ENCODE measurements at places on chromosomes 5 and 9.

DNA sequence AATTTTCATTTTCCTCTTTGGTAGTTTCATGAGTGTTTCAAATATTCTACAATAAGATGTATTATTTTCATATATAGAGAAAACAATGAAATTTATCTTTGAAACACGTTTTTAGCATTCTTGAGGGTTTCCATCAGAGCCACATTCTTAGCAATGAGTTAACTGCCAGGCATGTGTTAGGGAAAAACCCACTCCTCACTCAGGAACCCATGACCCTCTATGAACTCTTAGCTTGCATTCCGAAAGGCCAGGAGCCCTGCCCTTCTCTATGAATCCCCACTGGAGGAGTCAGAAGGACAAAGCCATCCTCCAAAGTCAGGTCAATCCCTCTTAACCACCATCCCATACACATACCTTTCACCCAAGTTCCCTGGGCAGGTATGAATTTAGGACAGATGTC is 57.5 kb downstream of the ADAMTS12 start:
- DNase-seq, result peak; percentile 85

DNA sequence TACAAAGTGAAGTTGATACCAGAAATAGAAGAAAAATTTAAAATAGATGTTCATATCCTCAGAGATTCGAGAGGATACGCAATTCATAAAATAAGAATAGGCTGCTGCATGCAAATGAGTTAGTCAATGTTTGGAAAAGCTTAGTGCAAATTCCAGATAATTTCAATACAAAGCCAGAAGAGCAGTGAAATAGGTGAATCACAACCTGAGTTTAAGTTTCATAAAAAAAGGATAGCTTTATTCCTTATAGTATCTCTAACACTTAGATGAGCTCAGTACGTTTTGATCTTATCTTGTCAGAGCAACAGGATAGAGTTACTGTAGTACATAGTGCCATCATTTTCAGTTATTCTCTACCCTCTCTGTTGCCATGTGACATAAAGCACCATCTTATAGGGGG is 653.4 kb upstream of the ZNF608 start:
- no peak for DNase-seq

DNA sequence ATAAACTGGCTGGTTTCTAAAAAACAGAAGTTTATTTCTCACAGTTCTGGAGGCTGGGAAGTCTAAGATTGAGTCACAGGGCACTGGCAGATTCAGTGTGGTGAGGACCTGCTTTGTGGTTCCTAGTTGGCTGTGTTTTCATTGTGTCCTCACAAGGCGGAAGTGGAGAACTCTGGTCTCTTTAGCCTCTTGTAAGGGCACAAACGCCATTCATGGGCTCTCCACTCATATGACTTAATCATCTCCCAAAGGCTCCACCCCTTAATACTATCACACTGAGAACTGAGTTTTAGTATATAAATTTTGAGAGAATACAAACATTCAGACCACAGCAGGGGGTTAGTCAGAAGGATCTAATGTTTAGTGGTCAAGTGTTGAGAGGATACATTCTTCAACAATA is 208.2 kb downstream of the SEC61B start:
- peak; percentile 86 for DNase-seq

GRCh38 chr5:157855404-157855994 is 3.4 kb downstream of the CLINT1 start:
- DNase-seq, result peak; percentile 71

DNA sequence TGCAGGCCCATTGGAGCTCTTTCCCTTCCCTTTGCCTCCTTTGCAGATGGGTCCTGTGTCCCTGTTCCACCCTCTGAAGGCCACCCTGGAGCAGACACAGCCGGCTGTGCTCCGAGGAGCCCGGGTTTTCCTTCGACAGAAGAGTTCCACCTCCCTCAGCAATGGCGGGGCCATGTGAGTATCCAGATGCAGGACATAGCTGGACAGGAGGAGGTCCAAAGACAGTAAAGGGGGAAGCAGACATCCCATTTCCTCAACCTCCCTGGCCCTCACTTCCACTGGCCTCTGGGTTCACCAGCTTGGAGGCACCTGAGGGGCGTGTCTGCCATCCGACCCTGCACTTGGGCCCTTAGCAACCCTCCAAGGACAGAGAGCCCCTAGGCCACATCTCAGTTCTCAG is 237.9 kb downstream of the CACNA1B start:
- no peak for DNase-seq

GRCh38 chr5:130773813-130774212 is 391.2 kb downstream of the HINT1 start:
- peak; percentile 7 for DNase-seq

DNA sequence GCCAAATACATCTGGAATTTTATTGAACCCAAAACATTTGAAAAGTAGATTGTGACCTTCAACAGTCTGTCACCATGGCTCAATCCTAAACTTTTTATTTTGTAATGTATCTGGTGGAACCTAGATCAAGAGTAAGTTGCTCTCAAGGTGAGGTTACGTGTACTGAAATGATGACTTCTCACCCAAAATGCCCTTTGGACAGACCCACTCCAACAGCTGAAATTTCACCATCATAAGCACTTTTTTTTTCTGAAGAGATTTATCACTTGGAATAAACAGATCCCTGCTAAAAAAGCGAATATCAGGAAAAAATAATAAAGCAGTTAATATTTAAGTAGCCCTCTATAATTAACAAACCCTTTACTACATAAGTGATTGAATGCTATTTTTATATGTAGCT is 155.0 kb upstream of the FBXL7 start:
- no peak for DNase-seq

DNA sequence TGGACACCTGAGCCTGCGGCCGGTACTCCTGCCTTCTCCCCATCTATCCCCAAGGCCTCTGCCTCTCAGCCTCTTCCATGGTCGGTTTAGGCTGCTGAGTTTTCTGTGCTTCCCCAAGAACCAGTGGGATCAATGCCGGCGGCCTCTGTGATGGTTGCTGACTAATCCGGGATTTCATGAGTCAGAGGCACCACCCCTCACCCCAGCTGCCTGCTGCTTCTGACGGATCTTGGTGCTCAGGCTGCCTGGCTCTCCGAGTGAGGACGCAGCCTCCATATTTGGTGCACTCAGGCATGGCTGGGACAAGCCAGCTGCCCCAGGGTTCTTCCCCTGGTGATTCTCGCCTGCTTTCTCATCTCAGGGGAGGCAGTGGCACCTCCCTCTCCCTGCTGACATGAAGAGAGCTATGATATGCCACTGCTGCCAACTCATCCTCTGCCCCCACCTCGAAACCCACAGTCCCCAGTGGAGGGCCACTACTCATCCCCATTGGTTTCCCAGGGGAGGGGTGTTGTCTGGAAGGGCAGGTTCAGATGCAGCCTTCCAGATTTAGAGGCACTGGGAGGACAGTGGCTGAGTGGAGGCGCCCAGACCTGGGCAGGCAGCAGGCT is 3.3 kb upstream of the MAN1B1 start:
- DNase-seq, result peak; percentile 97

- no peak for DNase-seq
Measured at GRCh38 chr5:45110399-45110798, 301.7 kb downstream of the MRPS30 start.

- no peak for DNase-seq
Measured at GRCh38 chr5:112687306-112687705, 50.4 kb upstream of the APC start.

DNA sequence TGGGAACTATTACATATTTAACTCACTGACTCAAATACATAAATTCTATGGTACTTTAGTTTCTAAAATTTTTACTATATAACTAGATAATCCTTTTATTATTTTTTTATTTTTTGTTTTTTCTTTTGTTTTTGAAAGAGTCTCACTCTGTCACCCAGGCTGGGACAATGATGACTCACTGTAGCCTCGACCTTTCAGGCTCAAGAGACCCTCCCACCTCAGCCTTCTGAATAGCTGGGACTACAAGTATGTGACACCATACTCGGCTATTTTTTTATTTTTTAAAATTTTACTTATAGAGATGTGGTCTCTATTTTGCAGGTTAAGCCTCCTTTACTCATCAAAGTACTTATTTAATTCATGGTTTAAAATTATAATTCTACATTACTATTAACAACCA is 92.2 kb upstream of the SLCO4C1 start:
- DNase-seq, result no peak

GRCh38 chr9:34994260-34994899 is 4.8 kb downstream of the DNAJB5 start:
- peak; percentile 45 for DNase-seq

- DNase-seq, result no peak
Measured at GRCh38 chr9:135217836-135218235, 130.4 kb downstream of the OLFM1 start.

DNA sequence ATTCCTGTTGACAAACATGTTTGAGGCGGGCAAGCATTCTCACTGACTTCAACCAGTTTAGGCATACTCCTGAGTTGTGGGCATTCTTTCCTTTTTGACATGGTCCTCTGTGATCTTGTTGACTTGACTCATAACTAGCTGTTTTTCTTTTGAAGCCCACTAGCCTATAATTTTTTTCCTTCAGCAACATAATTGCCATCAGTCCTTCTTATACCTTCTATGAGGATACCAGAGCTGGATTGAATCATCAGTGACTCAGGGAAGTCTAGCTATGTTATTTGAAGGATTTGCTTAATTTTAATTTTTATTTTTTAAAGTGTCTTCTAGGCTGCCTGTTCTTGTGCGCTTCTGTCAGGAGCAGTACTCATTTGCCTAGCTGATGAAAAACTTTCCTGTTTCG is 259.5 kb downstream of the NR3C1 start:
- DNase-seq, result peak; percentile 76

DNA sequence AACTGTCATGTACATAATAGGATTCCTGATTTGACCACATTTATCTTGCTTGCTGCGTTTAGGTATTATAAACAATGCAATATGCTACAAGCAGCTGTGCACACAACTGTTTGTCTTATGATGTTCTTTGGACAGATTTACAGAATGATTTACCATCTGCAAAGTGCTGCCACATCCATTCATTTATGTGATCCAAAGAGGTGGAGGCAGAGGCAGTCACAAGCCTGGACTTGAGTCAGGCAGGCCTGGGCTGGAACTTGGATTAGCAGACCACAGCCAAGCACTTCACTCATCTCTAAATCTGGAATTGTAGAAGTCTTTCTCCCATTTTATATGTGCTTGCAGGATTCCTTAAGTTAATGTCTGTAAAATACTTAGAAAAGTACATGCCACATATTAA is 149.0 kb downstream of the INSYN2B start:
- no peak for DNase-seq

GRCh38 chr9:116653348-116654058 is 33.6 kb upstream of the TRIM32 start:
- no peak for DNase-seq

DNA sequence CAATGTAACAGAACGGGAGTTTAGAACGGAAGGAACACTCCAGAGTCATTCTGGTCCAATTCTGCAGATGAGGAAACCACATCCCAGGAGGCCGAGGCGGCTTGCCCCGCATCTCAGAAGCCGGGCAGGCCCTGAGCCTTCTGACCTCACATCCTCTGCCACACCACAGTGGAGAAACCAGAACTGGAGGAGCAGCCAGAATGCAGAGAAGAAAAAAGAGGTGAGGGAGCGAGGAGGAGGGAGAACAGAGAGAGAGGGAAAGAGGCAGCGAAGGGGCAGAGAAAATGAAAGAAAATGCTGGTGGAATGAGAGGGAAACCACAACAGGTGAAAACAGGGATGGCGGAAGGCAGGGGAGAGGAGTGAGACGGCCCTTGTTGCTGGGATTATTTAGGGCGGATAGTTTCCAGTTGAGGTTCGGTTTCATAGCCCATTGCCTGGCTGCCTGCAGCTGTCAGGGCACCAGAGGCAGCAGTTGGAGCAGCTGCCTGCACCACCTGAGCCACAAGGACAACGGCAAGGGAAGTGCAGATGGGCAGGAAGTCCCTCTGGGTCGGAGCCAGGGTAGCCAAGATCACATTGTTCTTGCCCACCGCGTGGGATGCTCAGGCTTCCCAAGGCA is at the start of gene HMHB1:
Gene HMHB1, plus strand, starts transcription at position 77 of the 621 bp plus-strand sequence.
- no peak for DNase-seq

DNA sequence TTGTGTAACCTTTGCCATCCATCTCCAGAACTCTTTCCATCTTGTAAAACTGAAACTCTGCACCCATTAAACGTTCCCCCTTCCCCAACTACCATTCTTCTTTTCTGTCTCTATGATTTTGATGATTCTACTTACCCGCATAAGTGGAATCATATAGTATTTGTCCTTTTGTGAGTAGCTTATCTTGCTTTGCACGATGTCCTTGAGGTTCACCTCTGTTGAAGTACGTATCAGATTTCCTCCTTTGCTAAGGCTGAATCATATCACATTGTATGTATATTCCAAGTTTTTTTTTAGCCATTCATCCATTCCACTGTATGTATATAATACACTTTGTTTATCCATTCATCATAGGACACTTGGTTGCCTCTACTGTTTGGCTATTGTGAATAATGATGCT is 2.9 kb upstream of the RNF130 start:
- DNase-seq, result no peak

GRCh38 chr5:143236682-143237081 is 166.8 kb downstream of the NR3C1 start:
- DNase-seq, result no peak

- peak; percentile 12 for DNase-seq
Measured at GRCh38 chr9:133706307-133707050, 31.7 kb downstream of the SARDH start.

- peak; percentile 11 for DNase-seq
Measured at GRCh38 chr9:19201899-19202891, 28.3 kb upstream of the DENND4C start.

GRCh38 chr9:104855807-104856206 is 72.1 kb downstream of the ABCA1 start:
- peak; percentile 46 for DNase-seq

DNA sequence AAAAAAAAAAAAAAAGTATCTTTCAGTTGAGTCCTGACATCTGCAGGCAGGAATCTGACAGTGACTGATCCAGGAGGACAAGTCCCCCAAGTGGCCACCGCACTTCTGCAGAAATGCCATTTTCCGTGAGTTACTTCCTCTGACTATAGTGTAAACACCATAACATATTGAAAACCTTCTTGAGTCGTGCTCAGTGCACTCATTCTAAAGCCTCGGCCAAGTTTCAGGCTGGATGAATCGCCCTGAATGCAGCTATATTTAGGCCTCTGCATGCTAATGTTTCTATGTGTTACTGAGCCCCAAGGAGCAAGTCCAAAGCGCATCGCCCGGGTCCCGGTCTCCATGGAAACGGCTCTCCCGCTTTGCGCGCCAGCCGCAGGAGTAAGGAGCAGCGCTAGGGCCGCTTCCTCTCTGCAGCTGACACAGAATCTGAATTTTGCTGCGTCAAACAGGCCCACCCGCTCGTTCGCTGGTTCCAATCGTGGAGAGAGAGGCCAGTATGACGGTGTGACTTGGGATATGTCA is 335.4 kb downstream of the MSX2 start:
- peak; percentile 61 for DNase-seq

DNA sequence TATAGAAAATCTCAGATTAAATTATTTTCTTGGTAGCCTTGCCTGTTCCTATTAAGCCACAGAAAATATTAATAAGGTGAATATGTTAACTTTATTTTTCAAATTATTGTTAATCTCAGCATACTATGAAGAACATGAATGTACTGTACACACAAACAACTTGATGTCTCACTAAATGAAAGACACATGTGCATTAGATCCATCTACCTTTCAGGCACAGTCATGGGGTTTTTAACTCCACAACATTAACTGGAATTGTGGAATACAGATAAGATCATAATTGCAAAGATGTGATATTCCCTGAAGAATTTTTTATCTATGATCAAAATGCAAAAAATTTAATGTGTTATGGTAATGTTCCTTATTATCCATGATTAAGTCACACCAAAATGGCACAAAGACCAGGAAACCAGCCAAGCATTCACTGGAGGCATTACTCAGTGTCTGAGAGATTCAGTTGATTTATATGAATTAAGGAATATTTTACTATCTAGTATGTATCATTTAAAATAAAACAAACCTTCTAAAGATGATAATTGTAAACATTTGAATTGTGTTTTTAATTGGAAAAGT is 150.0 kb upstream of the VCAN start:
- DNase-seq, result no peak

All from fibroblast of lung (primary cell).